A172 (cell line): ENCODE measurements at places on chromosomes 16 and 17.

- no peak for DNase-seq
Observed at GRCh38 chr17:35740216-35740615, 8.8 kb downstream of the RASL10B start.

- DNase-seq: no peak
Observed at GRCh38 chr16:87351320-87351698, 32.3 kb downstream of the FBXO31 start.

- no peak for DNase-seq
Observed at GRCh38 chr16:80536238-80536637, 4.6 kb upstream of the DYNLRB2 start.

DNA sequence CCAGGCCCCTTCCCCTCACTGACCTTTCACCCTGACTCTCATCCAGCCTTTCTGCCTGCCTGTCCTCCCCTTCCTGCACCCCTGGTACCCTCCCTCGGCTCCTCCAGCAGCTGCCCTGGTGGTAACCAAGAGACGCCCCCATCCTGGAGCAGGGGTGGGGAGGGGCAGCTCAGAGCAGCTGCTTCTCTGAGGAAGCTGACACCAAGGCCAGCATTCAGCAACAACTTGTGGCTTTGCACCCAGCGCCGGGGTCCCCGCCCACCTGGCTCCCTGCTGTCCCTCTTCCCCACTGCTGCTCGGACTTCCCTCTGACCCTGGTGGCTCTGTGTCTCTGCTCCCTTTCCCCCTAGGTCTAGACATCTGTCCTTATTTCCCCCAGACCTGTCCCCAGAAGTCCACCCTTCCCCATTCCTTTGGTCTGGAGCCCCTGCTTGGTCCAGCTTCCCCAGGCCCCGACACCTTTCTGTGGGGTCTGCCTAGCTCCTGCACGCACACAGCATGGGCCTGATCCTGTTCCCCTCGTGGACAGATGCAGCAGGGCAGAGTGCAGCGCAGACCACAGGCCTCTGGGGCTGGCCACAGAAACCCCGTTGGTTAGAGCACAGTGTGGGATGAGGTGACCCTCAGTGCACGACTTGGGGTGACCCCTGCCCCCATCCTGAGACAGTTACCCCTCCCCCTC lies 1.2 kb upstream of the ATP2A1 start:
- DNase-seq: no peak

- DNase-seq: peak; percentile 95
Observed at GRCh38 chr17:28338056-28338768, 2.7 kb downstream of the TNFAIP1 start.

DNA sequence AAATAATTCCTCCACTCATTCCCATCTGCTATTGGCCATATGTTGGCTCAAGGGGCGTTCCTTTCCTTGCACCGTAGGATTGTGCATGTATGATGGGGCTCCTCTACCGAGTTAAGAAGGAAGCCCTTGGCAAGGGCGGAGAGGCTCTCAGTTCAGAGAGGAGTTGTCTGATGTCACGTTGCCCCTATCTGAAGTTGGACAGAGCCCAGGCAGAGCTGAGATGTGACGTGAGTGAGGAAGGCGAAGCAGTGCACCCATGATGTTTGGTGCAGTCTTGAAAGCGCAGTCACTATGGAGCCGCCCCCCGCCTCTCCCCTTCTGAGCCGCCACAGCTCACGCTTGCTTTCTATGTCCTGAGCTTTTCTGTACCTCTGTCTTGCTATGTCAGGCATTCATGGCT lies 40.7 kb downstream of the CDH13 start:
- no peak for DNase-seq

- no peak for DNase-seq
Observed at GRCh38 chr17:80888276-80889160, 103.1 kb upstream of the CHMP6 start.

DNA sequence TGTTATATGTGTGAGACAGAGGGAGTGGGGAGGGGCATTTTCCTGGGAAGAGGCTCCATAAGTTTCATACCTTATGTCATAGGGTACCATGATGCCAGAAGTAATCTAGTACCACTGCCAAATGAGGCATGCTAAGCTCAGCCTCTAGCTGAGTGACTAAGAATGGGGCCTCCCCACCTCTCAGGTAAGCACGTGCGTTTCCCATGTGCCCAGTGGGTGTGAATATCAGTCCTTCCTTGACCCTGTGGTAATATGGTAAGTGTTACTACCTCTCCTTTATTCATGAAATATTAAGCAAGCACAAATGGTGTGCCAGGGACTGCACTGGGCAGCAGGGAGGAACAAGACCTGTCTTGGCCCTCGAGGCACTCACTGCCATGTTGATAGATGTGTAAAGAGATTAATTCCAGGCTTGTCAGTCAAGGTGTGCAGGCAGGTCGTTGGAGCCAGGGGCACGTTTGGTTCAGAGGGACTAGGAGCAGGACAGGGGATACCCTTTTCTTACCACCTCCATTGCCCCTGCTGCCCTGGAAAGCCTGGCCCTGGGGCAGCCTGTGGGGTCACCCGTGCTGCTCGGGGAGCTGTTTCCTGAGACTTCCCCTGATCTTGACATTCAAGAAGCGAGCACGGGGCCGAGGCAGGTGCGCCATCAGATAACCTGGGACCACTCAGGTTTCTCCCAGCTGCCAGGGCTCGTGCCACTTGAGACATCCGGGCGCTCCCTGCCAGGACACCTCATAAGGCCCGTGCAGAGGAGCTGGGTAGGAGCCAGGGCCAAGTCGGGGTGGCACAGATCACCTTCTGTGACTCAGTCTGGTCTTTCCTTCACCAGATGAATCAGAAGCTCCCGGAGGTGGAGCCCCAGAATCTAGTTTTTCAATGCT lies 8.8 kb downstream of the RSAD1 start:
- DNase-seq: peak; percentile 82

DNA sequence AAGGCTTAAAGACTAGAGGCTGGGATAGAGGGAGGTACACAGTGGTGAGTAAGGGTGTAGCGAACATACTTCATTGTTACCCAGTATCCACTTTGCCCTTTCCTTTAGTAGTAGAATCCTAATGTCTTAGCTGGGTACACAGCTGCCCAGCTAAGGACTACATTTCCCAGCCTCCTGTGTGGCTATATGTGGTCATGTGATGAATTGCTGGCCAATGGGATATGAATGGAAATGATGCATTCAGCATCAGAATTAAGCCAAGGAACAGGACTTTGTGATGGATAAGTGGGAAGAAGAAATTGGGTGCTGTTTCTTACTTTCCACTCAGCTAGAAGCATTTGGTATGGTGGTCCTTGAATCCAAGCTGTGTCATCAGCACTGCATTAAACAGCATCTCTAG lies 55.9 kb downstream of the FOXL1 start:
- DNase-seq: peak; percentile 49

GRCh38 chr17:38728290-38728831 lies 1.8 kb upstream of the CISD3 start:
- no peak for DNase-seq

GRCh38 chr17:4557626-4558346 lies 2.6 kb downstream of the GGT6 start:
- no peak for DNase-seq

- no peak for DNase-seq
Observed at GRCh38 chr17:22272363-22273146, 580.2 kb downstream of the KCNJ18 start.

GRCh38 chr16:29645694-29646187 lies 17.3 kb upstream of the SPN start:
- peak; percentile 34 for DNase-seq

GRCh38 chr16:66891360-66891759 lies 11.0 kb downstream of the PDP2 start:
- DNase-seq: no peak

DNA sequence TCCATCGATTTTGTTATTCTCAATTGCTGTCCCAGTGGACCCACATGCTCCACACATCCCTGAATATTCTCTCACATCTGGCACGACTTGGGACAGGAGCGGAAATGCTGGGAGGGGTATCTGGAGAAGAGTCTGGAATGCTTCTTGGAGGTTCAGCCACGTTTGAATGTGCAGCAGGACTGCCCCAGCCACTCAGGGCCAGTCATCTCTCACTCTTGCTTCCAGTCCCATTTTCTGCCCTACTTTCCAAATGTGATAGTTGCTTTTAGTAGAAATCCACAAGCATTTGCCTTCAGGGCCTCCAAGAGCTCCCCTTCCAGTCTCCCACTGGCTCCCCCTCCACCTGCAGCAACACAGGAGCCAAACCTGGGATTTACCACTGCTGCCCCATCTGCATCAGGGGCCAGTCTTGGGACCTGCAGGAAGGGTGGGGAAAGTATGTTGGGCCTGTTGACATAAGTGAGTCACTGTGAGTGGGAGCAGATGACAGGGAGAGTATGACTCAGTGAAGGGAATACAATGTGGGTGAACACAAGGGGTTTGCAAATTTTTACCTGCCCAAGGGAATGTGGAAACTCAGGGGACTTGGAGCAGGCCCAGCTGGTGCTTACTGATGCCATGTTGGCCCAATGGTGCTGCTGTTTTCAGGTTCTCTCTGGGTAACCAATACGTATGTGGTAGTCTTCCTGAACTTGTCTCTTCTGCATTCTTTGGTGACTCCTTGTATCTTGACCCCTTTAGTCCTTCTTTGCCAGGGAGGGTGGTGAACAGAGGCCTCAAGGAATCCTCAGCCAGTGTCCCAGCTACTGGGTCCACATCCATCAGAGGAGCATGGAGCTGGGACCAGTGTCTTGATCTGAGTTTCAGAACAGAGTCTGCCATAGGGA lies 78.8 kb upstream of the CRHR1 start:
- peak; percentile 78 for DNase-seq

DNA sequence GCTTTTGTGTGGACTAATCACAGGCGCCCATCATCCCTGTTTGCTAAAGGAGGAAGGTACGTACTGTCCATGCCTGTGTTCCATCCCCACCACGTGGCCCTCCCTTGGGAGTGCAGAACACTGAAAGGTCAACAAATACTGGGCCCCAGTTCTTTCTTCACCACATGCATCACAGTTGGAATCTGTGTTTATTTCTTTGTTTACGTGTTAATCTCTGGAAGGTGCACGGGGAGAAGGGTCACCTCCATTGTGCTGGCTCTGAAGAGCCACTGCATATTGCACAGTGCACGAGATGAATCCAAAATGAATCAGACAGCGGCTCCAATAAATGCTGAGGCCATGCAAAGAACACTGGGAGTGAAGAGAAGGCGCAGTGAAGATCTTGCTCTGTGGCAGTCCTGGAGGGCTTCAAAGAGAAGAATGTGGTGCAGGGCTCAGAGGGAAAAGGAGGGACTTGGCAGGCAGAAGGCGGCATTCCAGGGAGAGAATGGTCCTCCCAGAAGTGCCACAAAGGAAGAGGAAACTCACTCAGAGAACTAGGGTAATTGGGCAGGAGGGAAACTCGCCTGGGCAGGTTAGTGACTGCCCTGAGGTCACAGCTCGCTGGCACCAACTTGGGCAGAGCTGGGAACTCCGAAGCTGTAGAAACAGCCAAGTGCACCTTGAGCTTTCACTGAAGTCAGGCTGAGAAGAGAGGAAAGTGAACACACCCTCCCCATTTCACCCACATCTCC lies 3.7 kb downstream of the RPH3AL start:
- no peak for DNase-seq

- DNase-seq: no peak
Observed at GRCh38 chr16:69936751-69937211, 14.4 kb upstream of the CLEC18A start.

- no peak for DNase-seq
Observed at GRCh38 chr17:10328971-10329923, 43.6 kb downstream of the MYH13 start.

DNA sequence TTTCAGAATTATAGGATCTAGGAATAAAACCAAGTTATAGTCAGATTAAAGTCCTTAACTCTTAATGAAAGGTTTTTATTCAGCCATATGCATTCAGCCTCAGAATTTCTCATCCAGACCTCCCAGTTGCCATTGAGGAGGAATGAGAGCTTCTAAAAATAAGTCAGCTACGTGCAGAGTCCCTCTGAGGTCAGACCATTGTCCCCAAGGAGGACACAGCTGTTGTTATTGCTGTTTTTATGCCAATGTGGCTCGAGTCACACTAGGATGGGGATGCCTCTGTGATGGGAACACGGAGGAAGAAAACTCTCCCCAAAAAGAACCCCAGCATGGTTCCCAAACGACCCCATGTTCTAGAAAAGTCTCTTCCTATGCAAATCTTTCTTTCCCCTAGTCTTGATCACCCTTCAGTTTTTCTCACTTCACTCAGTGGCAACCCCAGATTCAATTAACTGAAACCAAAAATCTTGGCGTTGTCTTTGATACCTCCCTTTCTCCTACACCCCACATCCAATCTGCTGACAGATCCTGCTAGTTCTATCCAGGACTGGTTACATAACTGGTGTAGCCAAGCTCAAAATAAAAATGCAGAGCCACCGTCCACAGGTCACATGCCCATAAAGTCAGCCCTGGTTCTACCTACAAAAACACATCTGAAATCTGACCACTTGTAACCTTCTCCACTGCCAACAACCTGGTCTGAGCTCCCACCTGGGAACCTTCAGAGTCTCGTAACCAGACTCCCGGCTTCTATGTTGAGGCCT lies 138.2 kb upstream of the ERCC4 start:
- no peak for DNase-seq

GRCh38 chr17:17725752-17726457 lies 44.6 kb downstream of the RAI1 start:
- no peak for DNase-seq

DNA sequence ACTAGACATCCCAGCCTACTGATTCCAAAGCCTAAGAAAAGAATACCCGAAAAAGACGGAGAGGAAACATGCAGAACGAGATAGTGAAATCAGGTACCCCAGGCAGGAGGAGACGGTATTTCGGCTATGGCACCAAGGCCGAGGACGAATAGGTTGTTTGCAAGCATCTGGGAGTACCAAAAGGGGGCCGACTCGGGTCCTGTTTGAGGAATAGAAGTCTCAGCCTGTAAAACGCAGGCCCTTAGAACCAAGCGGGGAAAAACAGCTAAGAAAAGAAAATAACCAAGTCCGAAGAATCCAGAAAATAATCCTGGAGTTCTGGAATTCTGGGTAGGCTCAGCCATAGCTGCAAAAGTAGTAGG lies 537 bp downstream of the SLC35B1 start:
- no peak for DNase-seq

DNA sequence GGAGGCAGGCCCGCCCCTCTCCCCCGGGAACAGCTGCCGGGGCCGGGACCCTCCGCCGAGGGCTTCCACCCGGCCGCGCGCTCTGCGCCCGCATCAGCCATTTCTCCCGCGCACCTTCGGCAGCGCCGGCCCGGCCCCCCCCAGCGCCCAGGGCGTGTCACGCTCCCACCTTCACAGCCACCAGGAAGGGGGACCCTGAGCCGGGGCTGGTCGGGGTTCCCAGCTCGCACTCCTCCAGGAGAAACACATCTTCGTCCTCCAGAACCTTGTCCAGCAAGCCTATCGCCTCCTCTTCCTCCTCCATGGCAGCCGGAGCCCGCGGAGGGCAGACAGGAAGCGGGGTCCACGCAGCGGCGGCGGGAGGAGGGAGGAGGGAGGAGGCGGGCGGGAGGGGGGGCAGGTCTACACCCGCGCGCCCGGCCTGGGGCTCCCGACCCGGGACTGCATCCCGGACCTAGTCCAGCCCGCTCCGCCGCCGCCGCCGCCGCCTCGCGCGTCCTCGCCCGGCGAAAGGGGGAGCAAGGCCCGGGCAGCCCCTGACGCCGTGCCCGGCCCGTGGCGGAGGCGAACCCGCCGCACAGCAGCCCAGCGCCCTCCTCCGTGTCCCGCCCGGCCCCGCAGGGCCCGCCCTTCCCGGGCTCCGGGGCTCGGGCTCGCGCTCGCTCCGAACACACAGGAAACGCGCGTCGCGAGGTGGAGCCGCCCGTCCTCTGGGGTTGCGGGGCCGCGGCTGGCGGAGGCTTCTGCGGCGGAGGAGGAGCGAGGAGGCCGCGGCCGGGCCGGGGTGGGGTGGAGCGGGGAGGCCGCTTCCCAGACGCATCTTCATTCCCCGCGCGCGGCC lies 70.8 kb downstream of the ABR start:
- peak; percentile 28 for DNase-seq

GRCh38 chr17:83202002-83203000 lies 122.9 kb downstream of the METRNL start:
- no peak for DNase-seq

GRCh38 chr17:34758718-34759117 lies 179.3 kb downstream of the TMEM132E start:
- DNase-seq: no peak
